ENCODE measurements at places on chromosomes 1 and 21. TPM values are rescaled to one million over a fixed set of nuclear protein-coding genes. Genes with fewer than 3 reads are reported as not detected.

ZBTB37 gene
- 3.6 TPM for polyA plus RNA-seq

OXCT2 gene
- 0.42 TPM for polyA plus RNA-seq

KCNE1 gene
- polyA plus RNA-seq: 2.3 TPM

NDUFV3 gene
- polyA plus RNA-seq: 40.2 TPM

RIPPLY3 gene
- 1.3 TPM for polyA plus RNA-seq

CELA2B gene
- 6.0 TPM for polyA plus RNA-seq

KCNA2 gene
- polyA plus RNA-seq: 0.10 TPM

CSF3R gene
- 2.3 TPM for polyA plus RNA-seq

C21orf91 gene
- polyA plus RNA-seq: 13.7 TPM

SLC45A3 gene
- 9.7 TPM for polyA plus RNA-seq

MTMR11 gene
- 60.2 TPM for polyA plus RNA-seq

VAV3 gene
- 1.1 TPM for polyA plus RNA-seq

CFHR4 gene
- polyA plus RNA-seq: not detected

C8B gene
- not detected for polyA plus RNA-seq

LAMC2 gene
- polyA plus RNA-seq: 0.30 TPM

ANGEL2 gene
- 17.7 TPM for polyA plus RNA-seq

CASZ1 gene
- polyA plus RNA-seq: 3.1 TPM

WNT2B gene
- polyA plus RNA-seq: 1.1 TPM

ERVH48-1 gene
- polyA plus RNA-seq: not detected

LIN9 gene
- polyA plus RNA-seq: 1.2 TPM

LAPTM5 gene
- polyA plus RNA-seq: 177 TPM

CACHD1 gene
- polyA plus RNA-seq: 23.6 TPM

THEMIS2 gene
- polyA plus RNA-seq: 8.6 TPM

AGRN gene
- 27.8 TPM for polyA plus RNA-seq

SERPINC1 gene
- 0.49 TPM for polyA plus RNA-seq

FMO3 gene
- 5.5 TPM for polyA plus RNA-seq

TACSTD2 gene
- polyA plus RNA-seq: 1.2 TPM

BATF3 gene
- polyA plus RNA-seq: 1.0 TPM

ANKRD35 gene
- polyA plus RNA-seq: 0.55 TPM

CELA3A gene
- 1.6 TPM for polyA plus RNA-seq

GSTM1 gene
- not detected for polyA plus RNA-seq

CDC42BPA gene
- 21.7 TPM for polyA plus RNA-seq

AGT gene
- polyA plus RNA-seq: 20.9 TPM

S100A8 gene
- polyA plus RNA-seq: 231 TPM

LRRC8B gene
- 12.4 TPM for polyA plus RNA-seq

KRTAP8-1 gene
- not detected for polyA plus RNA-seq

FCRL6 gene
- 0.26 TPM for polyA plus RNA-seq

SEMA4A gene
- 2.4 TPM for polyA plus RNA-seq

GABPB2 gene
- 15.3 TPM for polyA plus RNA-seq

CCDC181 gene
- 4.2 TPM for polyA plus RNA-seq
